Stomach (tissue), 19 donors: ENCODE measurements at places on chromosomes 12 and 14. TPM values are rescaled to one million over a fixed set of nuclear protein-coding genes. Genes with fewer than 3 reads are reported as not detected.

The CCDC38 gene
- total RNA-seq: not detected

DNA sequence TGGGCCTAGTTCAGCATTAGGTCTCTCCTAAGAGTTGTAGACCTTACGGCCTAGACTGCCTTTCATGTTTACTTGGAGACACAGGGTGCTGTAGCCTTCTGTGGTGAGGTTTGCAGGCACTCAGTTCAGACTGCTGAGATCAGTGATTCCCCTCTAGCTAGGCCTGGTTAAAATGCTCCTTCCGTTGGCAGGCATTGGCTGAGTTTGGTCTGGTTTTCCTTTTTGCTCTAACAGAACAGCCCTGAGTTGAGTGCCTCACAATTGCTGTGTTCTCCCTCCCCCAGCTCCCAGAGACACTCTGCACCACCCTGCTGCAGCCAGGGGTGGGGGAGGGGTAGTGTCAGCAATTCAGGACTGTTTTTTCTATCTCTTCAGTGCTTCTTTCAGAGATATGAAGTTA is 178.9 kb upstream of the DYRK2 start:
- DNase-seq: peak; percentile 70

GRCh38 chr12:127081058-127081457 is 1185.9 kb upstream of the TMEM132C start:
- DNase-seq: no peak

DNA sequence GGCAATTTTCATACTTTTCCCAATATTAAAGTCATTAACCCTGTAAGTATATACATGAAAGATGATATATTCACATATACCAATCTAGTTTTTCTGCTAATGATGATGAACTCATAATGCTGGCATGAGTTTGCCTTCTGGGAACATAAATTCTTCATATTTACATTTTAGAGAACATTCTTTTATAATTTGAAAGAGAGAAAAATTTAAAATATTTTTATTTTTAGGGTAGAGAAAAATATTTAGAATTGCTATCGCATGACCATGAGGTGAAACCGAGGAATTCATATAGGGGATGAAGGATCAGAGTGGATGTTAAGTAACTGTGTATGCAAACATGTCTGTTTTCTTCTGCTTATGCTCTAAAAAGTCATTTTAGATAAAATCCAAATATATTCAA is 825.3 kb upstream of the FLRT2 start:
- no peak for DNase-seq
